Regular cardiac myocyte (primary cell): ENCODE measurements at places on chromosomes 11 and 22. TPM values are rescaled to one million over a fixed set of nuclear protein-coding genes. Genes with fewer than 3 reads are reported as not detected.

Gene SYT8
- not detected in 2 replicates for total RNA-seq

Gene BBOX1
- total RNA-seq: 0.19 TPM in 1 of 2 replicates, not detected in the other

Gene C1QTNF4
- under 0.01 TPM in 1 of 2 replicates, not detected in the other for total RNA-seq

Gene POTEH
- not detected in 2 replicates for total RNA-seq

Gene OR51B4
- total RNA-seq: not detected in 2 replicates

Gene APOL1
- 28.0 and 85.1 TPM in 2 replicates for total RNA-seq

Gene HEPACAM
- total RNA-seq: not detected in 2 replicates

Gene OR4S2
- not detected in 2 replicates for total RNA-seq

Gene P4HA3
- 13.4 and 47.9 TPM in 2 replicates for total RNA-seq

Gene A4GALT
- 19.2 and 20.9 TPM in 2 replicates for total RNA-seq

Gene SBF2
- total RNA-seq: 32.6 and 56.4 TPM in 2 replicates

Gene SCGB1D2
- total RNA-seq: not detected in 2 replicates

Gene ISX
- not detected in 2 replicates for total RNA-seq

Gene APOBEC3B
- total RNA-seq: 0.56 and 13.0 TPM in 2 replicates

Gene FGF4
- total RNA-seq: not detected in 2 replicates

Gene SLC22A8
- not detected in 2 replicates for total RNA-seq

Gene DDTL
- total RNA-seq: under 0.01 TPM in 1 of 2 replicates, not detected in the other

Gene SCGB1A1
- not detected in 2 replicates for total RNA-seq

Gene TUG1
- 31.9 and 36.2 TPM in 2 replicates for total RNA-seq

Gene C11orf16
- total RNA-seq: not detected in 2 replicates

Gene INS
- not detected in 2 replicates for total RNA-seq

Gene SCGB1C1
- total RNA-seq: not detected in 2 replicates

Gene PLEKHB1
- 0.38 and 1.1 TPM in 2 replicates for total RNA-seq

Gene F2
- 0.19 and 0.28 TPM in 2 replicates for total RNA-seq

Gene OR52N4
- not detected in 2 replicates for total RNA-seq

Gene EIF3M
- total RNA-seq: 653 and 668 TPM in 2 replicates

Gene LRRC55
- total RNA-seq: not detected in 2 replicates

Gene SULT4A1
- under 0.01 and 0.56 TPM in 2 replicates for total RNA-seq

Gene RBMXL2
- under 0.01 TPM in 1 of 2 replicates, not detected in the other for total RNA-seq

Gene CLTCL1
- 10.2 and 15.2 TPM in 2 replicates for total RNA-seq

Gene NPAS4
- total RNA-seq: not detected in 2 replicates

Gene PHETA2
- 16.5 and 17.5 TPM in 2 replicates for total RNA-seq

Gene DUSP18
- 5.6 and 10.2 TPM in 2 replicates for total RNA-seq

Gene LMO2
- total RNA-seq: 8.2 and 38.2 TPM in 2 replicates

Gene STK33
- total RNA-seq: 0.58 and 1.1 TPM in 2 replicates

Gene POU2AF3
- total RNA-seq: not detected in 2 replicates

Gene SPON1
- total RNA-seq: 0.19 and 0.85 TPM in 2 replicates

Gene FDXACB1
- 2.0 and 5.2 TPM in 2 replicates for total RNA-seq

Gene TRIM6
- 2.8 and 5.2 TPM in 2 replicates for total RNA-seq

Gene MMP1
- 189 and 3,390 TPM in 2 replicates for total RNA-seq

Gene SLC16A8
- 0.38 and 0.85 TPM in 2 replicates for total RNA-seq

Gene UBQLN3
- total RNA-seq: not detected in 2 replicates

Gene CHST1
- total RNA-seq: under 0.01 and 0.19 TPM in 2 replicates

Gene TRIM49
- not detected in 2 replicates for total RNA-seq

Gene SERPIND1
- 1.3 TPM in 1 of 2 replicates, not detected in the other for total RNA-seq

Gene KCNK4
- not detected in 2 replicates for total RNA-seq

Gene MYOD1
- not detected in 2 replicates for total RNA-seq

Gene USP2
- total RNA-seq: 0.28 and 0.38 TPM in 2 replicates

Gene ELMOD1
- 1.7 and 2.8 TPM in 2 replicates for total RNA-seq

Gene GLYATL1
- 0.56 and 0.58 TPM in 2 replicates for total RNA-seq
